Mesothelial cell of epicardium (in vitro differentiated cells): ENCODE measurements at places on chromosomes 1 and 21.

GRCh38 chr1:17515902-17516301 is 23.6 kb upstream of the ARHGEF10L start:
- DNase-seq, result no peak

DNA sequence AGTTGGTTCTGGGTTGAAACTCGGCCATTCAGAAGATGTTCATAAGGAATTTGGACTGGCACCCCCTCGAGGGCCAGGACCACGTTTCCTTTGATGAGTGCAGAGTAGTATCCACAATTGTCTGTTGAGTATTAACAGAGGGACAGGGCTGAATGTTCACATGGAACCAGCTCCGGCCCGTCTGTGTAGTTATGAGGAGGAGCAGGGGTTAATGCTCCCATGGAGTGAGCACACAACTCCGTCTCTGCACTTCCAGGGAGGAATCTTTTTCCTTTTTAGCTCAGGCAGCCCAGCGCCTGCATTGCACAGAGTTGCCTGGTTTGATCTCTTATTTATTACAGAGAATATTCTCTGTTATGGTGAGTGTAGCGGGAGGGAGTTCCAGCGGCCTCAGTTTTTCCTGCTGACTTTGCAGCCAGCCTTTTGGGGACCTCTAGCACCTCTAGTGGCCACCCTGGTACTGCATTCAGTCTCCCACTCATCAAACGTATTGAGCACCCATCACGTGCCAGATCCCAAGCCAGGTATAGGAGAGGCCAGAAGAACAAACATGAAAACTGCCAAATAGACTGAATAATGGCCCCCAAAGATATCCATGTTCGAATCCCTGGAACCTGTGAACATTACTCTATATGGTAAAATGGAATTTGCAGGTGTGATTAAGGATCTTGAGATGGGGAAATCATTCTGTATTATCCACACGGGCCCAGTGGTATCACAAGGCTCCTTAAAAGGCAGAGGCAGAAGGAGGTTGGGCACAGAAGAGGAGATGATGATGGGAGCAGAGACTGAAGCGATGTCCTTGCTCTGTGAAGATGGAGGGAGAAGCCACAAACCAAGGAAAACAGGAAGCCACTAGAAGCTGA is 167.7 kb upstream of the CSF3R start:
- DNase-seq, result peak; percentile 77

GRCh38 chr1:43719063-43719462 is 11.7 kb downstream of the ST3GAL3 start:
- no peak for DNase-seq

- DNase-seq, result peak; percentile 64
Measured at GRCh38 chr1:85577419-85578320, 2.9 kb upstream of the CCN1 start.

DNA sequence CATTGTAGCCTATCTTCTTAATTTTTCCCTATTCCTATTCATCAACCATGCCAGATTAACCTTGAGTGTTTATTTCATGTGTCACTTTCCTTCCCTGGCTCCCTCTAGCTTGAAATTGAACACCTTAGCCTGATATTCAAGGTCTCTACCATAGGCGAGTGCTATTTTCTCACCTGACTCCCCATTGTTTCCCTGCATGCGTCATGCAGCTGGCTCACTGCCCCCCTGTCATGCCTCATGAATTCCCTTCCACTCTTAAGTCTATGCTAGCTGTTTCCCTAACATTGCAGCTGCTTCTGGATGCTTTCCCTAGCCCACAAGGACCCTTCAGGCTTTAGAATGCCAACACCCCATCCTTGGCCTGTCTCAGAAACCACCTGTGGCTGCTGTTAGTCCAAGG is 56.7 kb upstream of the CD1D start:
- DNase-seq, result no peak

DNA sequence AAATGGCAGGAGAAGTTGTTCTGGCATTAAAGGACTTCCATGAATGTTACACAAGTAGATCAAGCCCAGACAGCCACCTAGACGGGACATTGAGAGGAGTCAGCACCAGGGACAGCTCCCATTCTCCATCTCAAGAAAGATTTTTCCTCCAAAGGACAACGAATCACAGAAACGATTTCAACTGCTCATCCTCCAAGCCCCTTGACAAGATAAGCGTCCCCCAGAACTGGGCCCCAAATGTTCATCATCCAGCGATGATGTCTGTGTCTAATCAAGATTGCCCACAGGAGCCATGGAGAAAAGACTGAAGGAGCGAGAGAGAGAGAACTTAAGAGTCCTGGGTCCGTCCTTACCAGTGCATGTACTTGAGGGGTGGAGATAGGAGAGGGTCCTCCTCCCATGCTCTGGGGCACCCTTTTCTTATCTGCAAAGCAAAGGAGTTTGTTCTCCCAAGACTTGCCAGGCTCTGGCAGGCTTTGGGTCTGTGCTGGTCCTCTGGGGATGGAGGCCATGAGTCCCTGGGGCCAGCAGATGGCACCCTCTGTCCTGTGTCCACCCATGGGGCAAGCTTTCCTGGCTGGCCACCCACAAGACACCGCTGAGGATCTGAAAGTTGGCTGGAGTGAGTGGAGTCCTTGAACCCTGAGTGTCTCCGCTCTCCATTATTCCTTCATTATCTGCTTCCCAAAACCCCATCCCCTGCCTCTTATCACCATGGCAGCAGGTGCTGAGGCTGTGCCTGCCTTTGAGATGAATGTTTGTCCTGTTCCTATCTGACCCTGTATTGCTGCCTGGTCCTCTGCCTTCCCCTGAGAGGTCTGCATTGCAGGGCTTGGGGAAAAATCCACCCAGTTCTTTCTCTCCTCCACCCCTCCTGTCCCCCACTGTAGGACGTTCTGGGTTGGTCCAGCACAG is 164.6 kb downstream of the ACTL8 start:
- peak; percentile 71 for DNase-seq

GRCh38 chr1:230126529-230127104 is 59.6 kb downstream of the GALNT2 start:
- no peak for DNase-seq

- no peak for DNase-seq
Measured at GRCh38 chr1:212643877-212644276, 35.3 kb downstream of the ATF3 start.

- DNase-seq, result no peak
Measured at GRCh38 chr1:39332291-39332690, 127.8 kb downstream of the MACF1 start.

GRCh38 chr1:166905900-166906299 is 29.8 kb upstream of the TADA1 start:
- no peak for DNase-seq

DNA sequence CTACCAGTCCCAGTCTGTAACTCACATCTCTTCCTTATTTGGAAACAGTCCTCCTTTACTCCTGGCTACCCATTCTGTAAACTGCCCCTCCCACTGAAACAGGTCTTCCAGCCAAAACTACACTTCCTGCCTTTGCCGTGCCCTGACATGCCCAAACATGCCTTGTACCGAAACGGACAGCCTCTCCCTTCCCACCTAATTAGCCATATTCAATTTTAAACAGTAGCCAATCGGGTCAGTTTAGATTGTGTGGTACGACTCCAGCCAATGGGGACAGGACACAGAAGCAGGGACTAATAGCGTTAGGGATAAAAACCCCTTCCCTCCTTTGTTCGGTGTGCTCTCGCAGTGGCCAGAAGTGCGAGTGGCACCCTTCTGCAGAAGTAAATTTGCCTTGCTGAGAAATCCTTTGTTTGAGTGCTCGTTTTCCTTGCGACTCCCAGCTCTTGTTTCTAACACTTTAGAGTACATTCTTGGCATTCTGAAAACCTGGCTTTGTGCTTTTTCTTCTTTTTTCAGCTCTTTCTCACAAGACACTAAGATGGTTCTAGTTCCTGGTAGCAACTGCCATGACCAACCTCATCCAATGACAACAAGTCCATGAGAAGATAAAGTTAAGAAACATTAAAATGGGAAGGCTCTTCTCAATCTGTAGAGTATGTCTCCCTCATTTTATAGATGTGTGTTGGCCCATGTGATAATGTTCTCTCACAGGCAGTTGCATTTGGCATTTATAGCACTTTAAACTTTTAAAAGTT is 325.1 kb upstream of the GREM2 start:
- no peak for DNase-seq
